ENCODE measurements at places on chromosomes 3 and 15.

- no peak for DNase-seq
These were observed 22.6 kb downstream of the TSPAN3 start for GRCh38 chr15:77048135-77048876.

DNA sequence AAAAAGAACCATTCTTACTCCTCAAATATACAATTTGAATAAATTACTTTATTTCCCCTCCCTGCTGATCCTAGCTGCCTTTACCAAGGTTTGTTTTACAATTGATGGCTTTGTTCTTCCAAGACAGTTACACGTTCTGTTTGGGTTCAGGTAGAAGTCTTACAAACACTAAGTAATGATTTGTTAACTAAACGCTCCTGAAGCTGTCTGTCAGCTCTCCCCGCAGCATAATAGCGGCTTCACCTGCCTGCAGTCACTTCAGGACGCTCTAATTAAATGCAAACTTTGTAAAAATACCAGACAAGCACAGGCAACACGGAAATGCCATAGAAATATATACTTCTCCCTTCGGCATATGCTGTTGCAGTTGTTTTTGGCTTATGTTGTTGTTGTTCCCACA, 176.4 kb upstream of the MDFIC2 start:
- DNase-seq: no peak

DNA sequence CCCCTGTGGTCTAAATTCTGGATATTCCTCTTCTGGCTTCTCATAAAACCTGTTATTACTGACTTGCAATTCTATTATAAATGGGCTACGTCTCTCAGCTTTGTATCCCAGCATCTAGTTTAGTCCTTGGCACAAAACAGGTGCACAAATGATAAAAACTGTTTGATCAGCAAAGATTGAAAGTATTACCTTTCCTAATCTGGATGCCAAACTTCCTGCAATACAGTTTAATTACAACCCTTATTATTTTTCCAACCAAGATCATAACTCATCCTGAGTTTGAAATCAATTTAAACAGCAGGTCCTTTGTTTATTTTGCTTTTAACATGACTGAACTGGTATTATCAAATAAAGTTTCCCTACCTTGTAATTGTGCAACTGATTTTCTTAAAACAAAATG, 132.6 kb downstream of the ATP1B3 start:
- no peak for DNase-seq

DNA sequence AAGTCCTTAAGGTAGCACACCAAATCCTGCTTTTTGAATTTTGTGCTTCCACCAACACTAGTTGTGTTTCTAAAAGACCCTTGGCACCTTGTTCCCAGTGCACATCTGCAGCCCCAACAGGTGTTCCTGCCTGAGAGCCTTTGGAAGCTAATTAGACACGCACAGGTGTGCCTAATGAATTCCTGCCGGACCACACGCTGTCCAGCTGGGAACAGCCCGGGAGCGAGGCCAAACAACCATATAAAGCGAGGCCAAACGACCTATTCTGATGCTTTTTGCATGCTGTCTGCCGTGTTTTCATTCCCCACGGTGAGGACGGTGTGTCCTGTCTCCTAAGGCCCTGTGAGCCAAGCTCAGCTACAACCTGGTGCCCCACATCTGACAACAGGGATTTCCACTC, 99.5 kb downstream of the ATG7 start:
- DNase-seq: no peak

GRCh38 chr15:92963794-92964193, 63.7 kb downstream of the CHD2 start:
- DNase-seq: no peak

DNA sequence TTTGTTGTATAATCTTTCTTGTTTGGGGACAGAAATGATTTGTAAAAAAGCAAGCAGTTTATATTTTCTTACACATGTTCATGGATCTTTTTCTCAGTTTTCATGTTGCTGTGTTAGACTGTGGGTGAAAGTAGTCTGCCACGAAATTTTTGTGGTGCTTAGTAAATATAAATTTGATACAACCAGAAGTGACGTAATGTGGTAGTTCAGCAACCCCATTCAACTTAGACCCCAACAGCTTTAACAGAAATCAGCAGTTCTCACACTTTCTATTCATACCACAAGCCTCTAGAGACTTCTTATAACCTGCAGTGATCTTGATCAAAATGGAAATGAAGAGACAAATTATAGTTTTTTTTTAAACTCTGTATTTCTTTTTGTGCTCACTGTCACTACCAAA, 120.2 kb upstream of the IGSF10 start:
- no peak for DNase-seq

DNA sequence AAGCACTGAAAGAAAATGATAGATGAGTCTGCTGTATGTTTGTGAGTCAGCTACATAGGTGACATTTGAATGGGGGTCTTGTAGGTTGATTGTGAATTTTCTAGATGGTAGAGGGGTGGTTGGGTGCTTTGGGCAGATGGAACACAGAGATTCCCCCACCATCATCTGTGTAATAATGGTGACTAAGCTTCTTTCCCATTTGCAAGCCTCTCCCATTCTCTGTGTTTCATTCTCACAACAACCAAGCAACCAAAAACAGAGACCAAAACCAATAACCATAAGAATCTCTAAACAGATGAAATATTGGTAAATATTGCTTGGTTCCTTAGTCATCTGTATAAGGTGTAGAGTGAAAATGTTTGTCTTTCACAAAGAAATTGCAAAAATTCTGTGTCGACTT, 17.8 kb upstream of the UTS2B start:
- DNase-seq: no peak

- DNase-seq: no peak
These were observed 24.1 kb upstream of the OR5K4 start for GRCh38 chr3:98329392-98330124.

DNA sequence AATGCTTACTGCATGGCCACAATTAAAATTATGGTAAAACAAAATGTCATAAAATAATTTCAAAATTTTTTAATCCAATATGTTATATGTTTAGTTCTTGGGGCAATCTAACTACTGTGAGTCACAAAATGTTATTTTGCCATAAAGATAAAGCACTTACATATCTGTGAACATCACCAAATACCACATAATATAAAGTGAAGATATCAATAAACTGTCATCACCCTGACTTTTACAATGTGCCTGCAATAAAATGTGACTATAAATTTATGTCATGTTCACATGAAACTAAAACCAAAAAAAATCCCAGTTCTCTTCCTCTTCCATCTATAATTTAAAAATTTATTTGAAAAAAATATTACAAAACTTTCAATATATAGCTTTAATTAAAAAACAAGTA, 191.8 kb downstream of the TBC1D5 start:
- DNase-seq: no peak

DNA sequence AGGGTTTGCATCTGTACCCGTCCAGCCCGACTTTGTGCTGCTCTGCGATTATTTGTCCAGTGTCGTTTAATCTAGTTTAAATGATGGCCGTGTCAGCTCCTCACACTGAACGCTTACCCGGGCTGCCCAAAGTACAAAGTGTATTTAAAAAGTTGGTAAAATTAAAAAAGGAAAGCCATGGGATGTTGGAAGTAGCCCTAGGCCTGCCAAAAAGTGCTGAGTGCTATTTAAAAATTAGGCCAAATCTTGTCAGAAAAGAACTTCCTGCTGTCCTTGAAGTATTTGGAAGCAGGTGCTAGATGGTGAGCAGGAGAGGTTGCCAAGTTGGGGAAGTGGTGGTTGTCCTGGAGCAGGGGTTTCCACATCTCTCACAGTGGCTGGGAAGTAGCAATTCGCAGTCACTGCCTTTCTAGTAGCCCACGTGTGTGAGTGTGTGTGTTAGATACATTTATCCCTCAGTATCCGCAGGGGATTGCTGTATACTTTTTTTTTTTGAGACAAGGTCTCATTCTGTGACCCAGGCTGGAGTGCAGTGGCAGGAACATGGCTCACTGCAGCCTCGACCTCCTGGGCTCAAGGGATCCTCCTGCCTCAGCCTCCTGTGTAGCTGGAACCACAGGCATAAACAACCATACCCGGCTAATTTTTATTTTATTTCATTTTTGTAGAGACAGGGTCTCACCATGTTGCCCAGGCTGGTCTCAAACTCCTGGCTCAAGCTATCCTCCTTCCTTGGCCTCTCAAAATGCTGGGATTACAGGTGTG, 664 bp downstream of the PPCDC start:
- DNase-seq: no peak

Data from AG04449 (cell line).